ENCODE measurements at places on chromosomes 7 and 10. TPM values are rescaled to one million over a fixed set of nuclear protein-coding genes. Genes with fewer than 3 reads are reported as not detected.

The NRCAM gene
- total RNA-seq: 0.53 TPM

The RABGEF1 gene
- total RNA-seq: 31.6 TPM

The ZNF33B gene
- 8.6 TPM for total RNA-seq

DNA sequence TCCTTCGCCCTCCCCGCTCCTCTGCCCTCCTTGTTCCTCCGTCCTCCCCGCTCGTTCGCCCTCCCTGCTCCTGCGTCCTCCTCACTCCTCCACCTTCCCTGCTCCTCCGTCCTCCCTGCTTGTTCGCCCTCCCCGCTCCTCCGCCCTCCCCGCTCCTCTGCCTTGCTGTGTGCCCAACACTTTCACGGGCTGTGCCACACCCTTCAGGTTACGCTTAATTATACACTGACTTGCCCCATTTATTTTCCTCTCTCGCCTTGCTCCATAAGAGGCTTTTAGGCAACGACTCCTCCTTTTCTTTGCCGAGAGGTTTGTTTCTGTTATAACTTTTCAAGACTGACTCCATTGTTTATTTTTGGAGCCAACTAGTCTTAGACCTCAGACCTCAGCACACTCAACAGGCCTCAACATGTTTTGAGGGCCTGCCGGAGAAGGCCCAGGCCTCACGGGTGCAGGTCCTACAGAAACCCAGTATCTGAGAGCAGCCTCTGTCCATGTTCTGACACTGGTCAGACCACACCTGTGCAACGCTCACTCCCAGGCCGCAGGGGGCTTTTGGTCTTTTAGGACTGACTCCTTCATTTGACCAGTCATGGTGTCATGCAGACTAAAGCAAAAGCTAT lies 18.2 kb upstream of the PRKAG2 start:
- no peaks in the 10 kb centered on the region for H3K27me3 ChIP-seq
- no peaks in the 10 kb centered on the region for H3K36me3 ChIP-seq
- H3K4me3 ChIP-seq: no peak overlapping the region
- DNase-seq: no peak
- H3K27ac ChIP-seq: no peak overlapping the region

The MINPP1 gene
- total RNA-seq: 14.3 TPM

DNA sequence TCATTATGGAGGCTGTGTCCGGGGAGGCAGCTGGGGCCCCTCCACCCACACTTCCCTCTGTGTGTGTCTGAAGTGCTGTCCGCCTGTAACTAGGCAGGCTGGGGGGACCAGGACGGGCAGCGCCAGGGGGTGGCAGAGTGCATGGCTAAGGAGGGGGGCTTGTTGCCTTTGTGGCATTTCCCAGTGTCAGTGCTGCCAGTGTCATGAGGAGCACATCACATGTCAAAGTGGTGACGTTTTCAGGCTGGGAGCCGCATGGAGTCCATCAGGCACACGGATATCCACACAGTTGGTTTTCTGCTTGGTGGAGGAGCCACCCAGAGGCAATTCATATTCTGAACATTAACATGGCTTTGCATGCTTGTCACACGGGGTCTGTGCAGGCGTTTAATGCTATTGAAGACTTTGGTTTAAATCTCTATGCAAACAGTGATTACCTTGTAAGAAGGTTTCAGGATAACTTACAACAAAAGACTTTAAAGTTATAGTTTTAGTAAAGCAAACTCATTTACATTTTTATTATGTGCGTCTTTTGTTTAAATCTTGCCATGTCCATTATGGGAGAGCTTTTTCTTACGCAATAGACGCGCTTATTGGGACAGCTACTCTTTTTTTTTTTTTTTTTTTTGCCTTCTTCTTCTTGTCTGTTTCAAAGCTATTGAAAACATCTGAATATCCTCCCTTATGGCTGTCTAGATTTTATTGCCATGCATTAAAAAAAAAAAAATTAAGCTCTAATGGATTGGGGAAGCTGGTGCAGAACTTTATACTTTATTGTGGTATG lies 52.9 kb downstream of the C10orf67 start:
- no peaks in the 10 kb centered on the region for H3K36me3 ChIP-seq
- no peak overlapping the region for H3K4me3 ChIP-seq
- H3K4me1 ChIP-seq: no peaks in the 10 kb centered on the region
- DNase-seq: no peak

DNA sequence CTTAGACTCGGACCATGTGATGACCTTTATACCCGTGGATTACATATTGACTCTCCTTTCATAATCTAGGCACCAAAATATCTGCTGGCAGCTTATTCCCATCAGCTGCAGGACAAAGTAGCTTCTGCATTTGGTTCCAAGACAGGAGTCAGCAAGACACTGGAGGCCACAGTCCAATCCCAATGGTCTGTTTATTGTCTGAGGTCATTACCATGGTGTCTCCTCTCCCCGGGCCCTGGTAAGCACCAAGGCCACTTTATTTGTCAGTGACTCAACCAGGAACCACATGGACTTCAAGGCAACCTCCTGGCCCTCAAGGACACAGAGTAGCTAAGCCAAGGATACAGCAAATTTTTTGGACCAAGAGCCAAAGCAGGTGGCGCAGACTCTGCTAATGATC lies 36.1 kb downstream of the KCNMA1 start:
- H3K27me3 ChIP-seq: no peaks in the 10 kb centered on the region
- H3K4me3 ChIP-seq: no peak overlapping the region
- no peak for DNase-seq
- no peak overlapping the region for H3K27ac ChIP-seq
- H3K4me1 ChIP-seq: peaks cover 11% of the 10 kb centered on the region

DNA sequence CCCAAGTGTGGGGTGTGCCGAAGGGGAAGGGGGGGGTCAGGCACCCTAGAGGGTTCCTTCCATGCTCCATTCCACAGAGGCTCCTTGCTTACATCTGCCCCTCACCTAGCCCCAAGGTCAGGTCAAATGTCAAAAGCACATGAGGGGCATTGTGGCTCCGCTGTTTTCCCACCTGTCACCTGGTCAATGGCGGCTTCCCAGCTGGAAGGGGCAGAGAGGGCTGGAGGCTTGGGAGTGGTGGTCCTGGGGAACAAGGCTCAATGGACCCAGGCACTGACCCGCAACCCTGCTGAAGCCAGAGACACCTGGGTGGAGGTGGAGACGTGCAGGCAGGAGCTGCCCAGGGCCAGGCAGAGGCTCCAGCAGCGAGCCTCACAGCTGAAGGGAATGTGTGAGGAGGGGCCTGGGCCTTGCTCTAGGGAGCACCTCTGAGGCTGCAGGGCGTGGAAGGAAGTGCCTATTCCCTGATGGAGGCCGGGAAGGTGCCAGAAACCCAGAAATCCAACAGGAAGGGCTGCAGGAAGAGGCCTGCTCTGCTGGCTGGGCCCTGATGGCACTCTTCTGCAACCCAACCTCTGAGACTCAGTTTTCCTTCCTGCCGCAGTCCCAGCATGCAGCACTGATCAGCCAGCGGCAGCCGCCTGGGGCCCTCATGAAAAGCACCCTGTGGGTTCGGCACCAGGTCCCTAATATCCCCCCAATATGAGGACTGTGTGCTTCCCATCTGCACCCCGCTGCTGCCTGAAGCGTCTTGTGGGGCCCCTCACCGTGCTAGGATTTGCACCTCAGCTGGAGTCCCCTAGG lies 16.0 kb downstream of the RASGEF1A start:
- H3K27me3 ChIP-seq: no peaks in the 10 kb centered on the region
- DNase-seq: no peak
- no peaks in the 10 kb centered on the region for H3K36me3 ChIP-seq
- H3K27ac ChIP-seq: no peak overlapping the region

The EGR2 gene
- 11.9 TPM for total RNA-seq

DNA sequence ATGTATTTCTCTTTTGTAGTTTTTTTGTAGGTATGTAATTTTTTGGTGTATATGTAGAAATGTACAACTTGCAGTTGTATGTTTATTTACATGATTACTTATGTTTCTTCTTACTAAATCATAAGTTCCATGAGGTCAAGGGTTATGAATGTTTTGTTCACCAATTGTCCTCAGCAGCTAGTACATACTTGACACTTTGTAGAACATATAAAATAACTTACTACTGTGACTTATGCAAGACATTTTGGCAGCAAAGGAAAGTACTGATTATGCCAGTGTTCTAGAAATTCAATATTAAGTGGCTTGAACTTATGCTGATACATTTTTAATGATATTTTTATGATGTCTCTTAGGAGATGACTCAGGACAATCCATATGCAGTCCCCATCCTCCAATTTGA lies 209.6 kb downstream of the DKK1 start:
- DNase-seq: no peak
- H3K36me3 ChIP-seq: no peaks in the 10 kb centered on the region
- H3K4me1 ChIP-seq: no peaks in the 10 kb centered on the region
- H3K4me3 ChIP-seq: no peak overlapping the region
- H3K27ac ChIP-seq: no peak overlapping the region
- H3K27me3 ChIP-seq: no peaks in the 10 kb centered on the region

All from ascending aorta (tissue), 2 donors.